Left lobe of liver (tissue), 2 donors: ENCODE measurements at places on chromosomes 3 and 15.

DNA sequence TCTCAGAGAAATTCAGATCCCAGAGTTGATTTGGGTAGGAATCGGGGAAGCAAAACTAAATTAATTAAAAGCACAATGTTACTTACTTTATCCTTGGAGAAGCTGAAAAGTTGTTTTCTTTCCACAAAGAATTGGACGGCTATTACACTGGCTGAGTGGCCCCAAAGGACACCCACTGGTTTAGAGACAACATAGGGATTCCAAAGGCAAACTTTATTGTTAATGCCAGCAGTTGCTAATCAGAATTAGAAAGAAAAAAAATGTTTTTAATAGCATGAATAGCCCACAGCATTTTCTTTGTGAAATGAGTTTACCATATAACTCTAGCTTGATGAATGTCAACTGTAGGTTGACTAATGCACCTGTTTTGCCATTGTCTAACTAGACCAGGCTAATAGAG is 51.7 kb downstream of the WDR49 start:
- no peak for DNase-seq

GRCh38 chr3:115475178-115476041 is 147.9 kb upstream of the GAP43 start:
- DNase-seq = no peak

DNA sequence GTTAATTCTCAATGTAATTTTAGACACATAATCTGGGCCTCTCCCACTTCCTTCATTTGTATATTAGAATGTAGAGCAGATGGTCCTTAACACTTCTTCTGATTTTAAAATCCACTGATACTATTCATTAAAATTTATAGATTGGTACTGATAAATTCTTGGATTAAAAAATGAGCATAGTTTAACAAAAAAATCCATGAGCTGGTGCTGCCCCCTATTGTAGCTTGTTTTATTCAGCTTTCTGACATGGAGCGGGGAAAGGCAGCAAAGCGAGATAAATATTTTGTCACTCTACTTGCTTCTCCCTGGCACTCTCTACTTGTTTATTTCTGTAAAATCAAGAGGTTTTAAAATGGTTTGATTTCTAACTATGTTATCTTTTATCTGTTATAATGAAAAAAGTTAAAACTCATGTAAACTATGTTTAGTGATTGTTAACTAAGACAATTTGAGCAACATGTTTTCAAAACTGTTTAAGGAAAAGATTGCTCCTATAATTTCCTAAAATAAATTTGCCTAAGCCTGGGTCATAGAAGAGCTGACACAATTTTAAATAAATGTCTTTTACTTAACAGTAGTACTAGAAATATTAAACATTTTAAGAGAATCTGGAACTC is 26.5 kb upstream of the PLOD2 start:
- DNase-seq = no peak

DNA sequence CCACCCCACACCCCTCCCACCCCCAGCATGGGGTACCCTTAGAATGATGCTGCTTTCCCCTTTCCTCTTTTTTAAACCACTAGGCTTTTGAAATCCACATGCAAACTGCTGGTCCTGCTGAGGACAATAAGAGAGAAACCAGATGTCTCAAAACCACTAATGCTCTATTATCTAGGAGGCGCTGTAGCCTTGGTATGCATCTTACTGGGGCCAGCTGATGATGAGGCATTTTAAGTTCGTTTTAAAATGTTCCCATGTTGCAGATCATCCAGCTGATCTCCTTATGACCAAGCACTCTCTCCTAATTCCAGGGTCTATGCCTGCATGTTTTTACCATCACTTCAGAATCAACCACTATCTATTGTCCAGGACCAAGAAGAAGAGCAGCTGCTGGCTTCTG is 1.3 kb downstream of the NME9 start:
- no peak for DNase-seq

DNA sequence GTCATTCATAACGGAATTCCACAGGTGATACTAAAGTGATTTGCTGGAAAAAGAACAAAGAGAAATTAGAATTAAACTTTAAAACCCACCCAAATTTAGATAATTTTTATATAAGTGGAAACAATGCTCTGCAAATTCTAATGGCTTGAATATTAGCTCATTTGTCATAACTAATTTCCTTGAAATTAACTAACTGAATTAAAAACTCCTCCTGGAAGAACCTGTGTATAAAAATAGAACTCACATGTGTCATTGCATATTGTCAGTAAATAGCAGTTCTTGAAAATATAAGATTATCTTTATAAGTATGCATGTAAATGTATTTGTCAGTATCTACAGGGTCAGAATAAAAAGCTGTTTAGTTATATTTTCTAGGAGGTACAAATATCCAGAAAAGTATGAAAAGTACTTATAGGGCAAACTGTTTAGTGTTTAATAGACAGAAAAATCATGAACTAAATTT is 16.3 kb downstream of the ZIC1 start:
- no peak for DNase-seq

DNA sequence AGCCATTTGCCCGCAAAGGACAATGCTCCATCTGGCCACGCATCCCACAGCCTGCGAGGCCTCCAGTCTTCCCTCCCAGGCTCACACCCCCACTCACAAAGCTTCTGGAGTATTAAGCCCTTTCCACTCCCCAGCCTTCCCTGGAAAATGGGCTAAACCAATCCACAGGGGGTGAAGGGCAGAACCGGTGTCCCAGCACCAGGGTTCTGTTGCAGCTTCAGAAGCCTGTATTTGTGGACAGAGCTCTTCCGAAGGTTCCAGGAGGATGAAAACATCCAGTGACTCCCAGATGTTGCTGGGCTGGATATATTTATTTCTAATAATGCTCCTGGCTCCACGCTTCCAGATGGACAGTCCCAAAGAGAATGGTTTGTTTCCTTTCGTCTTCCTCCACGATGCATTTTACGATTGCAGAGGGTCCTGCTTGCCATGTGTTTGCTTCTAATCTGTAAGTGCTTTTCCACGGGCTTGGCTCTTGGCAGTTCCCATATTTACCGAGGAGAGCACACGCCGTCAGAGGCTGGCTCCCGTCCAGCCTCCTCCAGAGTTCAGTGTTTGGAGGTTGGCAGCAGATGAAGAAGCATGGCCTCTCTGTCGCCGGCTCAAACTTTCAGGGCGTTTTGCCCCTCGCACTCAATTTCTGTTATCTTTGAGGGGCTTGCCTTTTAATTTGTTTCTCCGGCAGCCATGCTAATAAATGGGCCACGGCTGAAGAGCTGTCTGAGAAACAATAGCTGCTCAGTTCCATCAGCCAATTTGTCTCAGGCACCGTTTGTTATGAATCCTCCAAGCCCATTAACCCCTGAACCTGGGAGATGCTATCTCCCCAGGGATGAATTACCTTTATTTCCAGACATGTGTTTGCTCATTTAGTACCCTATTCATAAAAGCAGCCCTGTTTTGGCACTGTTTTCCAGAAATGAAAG is 367.9 kb upstream of the PROK2 start:
- DNase-seq = peak; percentile 87

DNA sequence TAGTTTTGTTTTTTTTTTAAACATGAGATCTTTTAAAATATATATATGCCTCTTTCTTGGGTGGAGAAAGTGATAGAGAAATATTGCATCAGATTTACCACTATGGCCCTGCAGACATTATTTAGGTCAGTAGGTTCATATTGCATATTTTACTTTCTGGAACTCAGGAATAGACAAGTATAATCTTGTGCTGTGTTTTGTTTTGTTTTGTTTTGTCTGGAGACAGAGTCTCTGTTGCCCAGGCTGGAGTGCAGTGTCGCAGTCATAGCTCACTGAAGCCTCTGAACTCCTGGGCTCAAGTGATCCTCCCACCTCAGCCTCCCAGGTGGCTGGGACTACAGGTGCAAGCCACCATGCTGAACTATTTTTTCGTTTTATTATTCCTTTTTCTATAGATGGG is 21.5 kb upstream of the DUT start:
- DNase-seq = no peak

DNA sequence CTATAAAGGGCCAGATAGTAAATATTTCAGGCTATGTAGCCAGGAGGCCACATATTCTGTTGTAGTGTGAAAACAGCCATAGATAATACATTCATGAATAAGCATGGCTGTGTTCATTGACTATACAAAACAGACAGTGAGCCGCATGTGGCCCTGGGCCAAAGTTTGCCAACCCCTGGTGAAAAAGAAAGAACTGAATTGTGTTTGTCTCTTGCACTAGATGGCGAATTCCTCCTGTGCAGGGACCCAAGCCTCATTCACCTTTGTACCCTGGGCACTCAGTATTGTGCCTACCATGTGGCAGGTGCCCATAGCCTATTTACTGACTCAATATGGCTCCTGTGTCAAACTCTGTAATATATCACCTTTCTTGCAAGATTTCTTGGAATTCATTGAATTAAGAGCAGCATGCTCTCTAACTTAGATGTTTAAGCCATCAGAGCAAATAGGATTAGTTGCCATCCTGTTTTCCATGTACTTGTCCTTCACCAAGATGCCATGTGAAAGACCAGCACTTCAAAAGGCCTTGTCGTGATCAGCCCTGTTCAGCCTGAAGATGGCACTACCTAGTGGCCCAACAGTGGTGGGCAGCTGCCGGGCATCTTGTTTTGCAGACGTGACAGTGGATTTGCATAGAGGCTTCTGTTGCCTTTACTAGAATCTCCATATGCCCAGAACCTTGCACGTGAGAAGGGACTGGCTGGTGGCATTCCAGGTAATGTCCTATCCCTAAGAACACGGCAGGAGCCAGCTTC is 50.9 kb upstream of the CMTM7 start:
- peak; percentile 79 for DNase-seq

GRCh38 chr15:99619712-99620111 is 53.9 kb downstream of the MEF2A start:
- DNase-seq = no peak

DNA sequence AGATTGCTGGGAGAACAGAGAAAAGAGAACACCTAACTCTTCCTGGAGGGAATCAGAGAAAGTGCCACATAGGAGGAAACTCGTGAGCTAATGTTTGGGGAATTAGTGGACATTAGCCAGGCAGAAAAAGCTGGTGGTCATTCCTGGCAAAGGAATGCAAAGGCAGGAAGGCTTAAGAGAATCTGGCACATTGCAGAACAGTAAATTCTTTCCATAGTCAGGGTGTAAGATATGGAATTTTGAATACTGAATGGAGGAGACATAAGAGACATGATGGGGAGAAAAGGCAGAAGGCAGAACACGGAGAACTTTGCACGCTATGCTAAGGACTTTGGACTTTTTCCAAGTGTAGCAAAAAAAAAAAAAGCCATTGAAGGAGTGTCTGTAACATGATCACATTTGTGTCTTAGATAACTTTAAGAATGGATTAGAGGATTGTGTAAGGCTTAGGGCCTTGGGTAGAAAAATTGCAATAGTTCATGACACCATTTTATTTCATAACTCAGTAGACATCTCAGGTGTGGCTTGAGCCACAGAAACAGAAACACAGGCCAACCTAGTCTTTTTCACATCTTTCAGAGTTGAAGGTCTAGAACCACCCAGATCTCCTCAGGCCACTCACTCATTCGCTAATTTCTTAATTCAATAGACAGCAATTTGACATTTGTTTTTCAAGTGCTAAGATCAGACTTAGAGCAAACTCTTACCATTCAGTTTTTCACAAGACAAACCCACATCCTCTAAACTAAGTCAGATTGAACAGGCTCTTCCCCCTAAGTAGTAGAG is 31.2 kb upstream of the CCDC80 start:
- DNase-seq = no peak

GRCh38 chr15:96327155-96327741 is 3.3 kb upstream of the NR2F2 start:
- DNase-seq = peak; percentile 46

DNA sequence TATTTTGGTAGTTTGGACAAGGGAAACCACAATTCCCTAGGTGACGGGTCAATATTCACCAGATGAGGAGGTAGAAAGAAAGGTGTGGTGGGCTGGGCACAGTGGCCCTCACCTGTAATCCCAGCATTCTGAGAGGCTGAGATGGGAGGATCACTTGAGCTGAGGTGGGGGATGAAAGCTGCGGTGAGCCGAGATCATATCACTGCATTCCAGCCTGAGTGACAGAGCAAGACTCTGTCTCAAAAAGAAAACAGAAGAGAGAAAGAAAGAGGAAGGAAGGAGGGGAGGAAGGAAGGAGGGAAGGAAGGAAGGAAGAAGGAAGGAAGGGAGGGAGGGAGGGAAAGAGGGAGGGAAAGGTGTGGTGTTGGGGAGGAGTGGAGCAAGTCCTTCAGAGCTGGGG is 56.1 kb upstream of the RNF7 start:
- no peak for DNase-seq
